Hindlimb muscle (tissue), 1 donor: ENCODE measurements at places on chromosomes 7 and 10. TPM values are rescaled to one million over a fixed set of nuclear protein-coding genes. Genes with fewer than 3 reads are reported as not detected.

- DNase-seq = peak; percentile 56
Observed at GRCh38 chr10:71708301-71708703, 11.3 kb downstream of the C10orf105 start.

DNA sequence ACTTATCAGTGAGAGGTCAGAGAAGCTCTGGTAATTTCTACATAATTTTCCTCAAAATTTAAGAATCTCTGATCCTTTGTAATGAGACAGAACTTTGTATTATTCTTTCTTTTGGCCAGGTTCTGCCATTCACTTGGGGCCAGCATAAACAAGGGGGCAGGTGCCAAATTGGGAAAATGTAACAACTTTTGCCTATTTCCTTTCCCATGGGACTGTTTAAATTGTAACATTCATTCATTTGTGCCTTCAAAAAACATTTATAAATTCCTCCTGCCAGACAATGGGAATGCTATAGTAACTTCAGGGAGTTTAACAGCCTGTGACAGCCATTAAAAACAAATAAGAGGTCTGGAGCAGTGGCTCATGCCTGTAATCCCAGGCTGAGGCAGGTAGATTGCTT lies 12.4 kb downstream of the DYNC1I1 start:
- DNase-seq = no peak

DNA sequence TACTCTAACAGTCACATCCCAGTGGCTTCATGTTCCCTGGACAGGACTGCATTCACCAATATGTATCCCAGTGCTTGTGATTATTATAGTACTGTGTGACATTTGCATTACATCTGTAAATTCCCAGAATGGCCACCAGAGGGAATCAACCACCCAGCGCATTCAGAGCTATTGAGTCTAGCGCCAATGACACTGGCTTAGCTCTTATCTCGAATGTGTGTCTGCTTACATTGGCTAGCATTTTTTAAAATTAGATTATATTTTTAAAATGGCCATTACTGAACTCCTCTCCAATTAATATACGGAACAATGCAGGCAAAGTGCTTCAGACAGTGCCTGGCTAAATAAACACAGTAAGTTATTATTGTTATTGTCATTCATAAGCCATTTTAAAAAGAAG lies 36.3 kb downstream of the TRIL start:
- DNase-seq = peak; percentile 56

- DNase-seq = no peak
Observed at GRCh38 chr10:50528206-50528605, 95.5 kb downstream of the SGMS1 start.

DNA sequence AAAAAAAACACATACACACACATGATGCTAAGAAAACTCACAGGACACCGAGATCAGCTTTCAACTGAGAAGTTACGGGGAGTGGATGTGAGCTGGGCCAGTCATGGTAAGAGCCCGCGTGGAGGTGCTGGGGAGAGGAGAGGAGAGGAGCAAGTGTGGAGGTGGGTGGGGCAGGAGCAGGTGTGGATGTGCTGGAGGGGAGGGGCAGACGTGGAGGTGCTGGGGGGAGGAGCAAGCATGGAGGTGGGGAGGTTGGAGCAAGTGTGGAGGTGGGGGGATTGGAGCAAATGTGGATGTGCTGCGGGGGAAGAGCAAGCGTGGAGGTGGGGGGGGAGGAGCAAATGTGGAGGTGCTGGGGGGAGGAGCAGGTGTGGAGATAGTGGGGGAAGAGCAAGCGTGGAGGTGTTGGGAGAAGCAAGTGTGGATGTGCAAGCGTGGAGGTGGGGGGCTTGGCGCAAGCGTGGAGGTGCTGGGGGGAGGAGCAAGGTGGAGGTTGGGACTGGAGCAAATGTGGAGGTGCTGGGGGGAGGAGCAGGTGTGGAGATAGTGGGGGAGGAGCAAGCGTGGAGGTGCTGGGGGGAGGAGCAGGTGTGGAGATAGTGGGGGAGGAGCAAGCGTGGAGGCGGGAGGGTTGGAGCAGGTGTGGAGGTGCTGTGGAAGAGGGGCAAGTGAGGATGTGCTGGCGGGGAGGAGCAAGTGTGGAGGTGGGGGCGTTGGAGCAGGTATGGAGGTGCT lies 24.5 kb upstream of the NCAPG2 start:
- DNase-seq = no peak

Gene C1GALT1
- polyA plus RNA-seq = 17.5 TPM

DNA sequence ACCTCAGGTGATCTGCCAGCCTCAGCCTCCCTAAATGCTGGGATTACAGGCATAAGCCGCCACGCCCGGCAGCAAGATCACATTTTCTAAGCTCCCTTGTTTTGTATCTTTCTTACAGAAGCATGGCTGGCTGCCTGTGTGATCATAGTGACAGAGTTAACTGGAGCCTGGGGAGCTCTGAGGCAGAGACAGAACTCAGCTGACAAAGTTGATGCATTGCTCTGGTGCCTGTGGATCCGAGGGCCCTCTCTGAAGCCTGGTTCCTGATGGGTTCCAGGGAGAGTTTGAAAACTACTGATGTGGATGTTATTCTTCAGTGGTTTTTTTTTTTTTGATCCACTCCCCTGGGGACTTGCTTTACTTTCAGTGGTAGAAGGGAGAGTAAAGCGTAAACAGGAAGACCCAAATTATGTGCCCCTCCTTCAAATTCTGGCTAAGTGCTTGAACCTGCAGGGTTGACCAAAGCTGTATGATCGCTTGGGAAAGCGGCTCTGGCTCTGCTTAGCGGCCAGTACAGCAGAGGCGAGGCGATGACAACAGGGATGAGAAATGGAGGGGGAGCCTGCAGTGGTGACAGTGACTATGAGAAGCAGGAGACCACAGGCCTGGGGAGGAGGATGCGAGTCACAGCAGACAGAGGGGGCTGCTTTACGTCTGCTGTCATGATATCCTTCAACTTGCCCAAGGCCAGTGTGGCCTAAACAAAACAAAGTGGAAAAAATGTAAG lies 6.8 kb upstream of the EFCAB10 start:
- no peak for DNase-seq

GRCh38 chr7:5758286-5758685 lies 23.2 kb downstream of the RNF216 start:
- no peak for DNase-seq

DNA sequence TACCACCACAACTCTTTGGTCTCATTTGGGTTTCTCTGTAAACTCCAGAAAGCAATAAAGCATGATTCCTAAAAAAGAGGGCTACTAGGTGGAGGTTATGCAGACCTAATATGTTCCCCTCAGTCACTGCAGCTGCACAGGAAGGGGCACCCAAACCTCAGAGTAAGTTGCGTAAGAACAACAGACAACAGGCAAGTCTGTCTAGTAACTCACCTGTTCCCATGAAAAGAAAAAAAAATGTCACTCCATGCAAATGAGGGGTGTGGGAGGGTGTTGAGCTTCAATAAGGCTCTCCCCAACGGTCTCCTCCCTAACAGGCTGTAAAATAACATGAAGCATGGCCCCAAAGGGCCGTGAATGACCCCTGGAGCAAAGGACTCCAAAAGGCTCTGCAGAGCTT lies 461.4 kb downstream of the KCNMA1 start:
- DNase-seq = no peak

- DNase-seq = no peak
Observed at GRCh38 chr7:134512271-134512670, 15.1 kb upstream of the AKR1B10 start.

GRCh38 chr10:129105266-129105665 lies 361.8 kb upstream of the MGMT start:
- no peak for DNase-seq

DNA sequence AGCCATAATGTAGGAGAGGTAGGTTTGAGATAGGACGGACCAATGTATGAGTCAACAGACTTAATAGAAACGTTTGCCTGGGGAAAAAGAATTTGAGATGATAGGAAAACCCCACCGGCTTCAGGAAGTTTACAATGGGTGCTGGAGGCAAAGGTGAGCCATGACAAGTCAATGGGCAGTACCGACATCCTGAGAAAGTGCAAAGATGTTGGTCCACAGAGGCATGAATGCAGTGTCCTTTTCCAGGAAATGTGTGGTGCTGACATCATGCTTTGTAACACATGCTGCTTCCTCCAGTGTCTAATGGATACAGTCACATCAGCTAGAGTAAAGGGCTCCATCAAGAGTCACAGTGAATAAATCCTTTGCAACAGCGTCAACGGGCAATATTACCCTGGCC lies 533.6 kb downstream of the INHBA start:
- no peak for DNase-seq

DNA sequence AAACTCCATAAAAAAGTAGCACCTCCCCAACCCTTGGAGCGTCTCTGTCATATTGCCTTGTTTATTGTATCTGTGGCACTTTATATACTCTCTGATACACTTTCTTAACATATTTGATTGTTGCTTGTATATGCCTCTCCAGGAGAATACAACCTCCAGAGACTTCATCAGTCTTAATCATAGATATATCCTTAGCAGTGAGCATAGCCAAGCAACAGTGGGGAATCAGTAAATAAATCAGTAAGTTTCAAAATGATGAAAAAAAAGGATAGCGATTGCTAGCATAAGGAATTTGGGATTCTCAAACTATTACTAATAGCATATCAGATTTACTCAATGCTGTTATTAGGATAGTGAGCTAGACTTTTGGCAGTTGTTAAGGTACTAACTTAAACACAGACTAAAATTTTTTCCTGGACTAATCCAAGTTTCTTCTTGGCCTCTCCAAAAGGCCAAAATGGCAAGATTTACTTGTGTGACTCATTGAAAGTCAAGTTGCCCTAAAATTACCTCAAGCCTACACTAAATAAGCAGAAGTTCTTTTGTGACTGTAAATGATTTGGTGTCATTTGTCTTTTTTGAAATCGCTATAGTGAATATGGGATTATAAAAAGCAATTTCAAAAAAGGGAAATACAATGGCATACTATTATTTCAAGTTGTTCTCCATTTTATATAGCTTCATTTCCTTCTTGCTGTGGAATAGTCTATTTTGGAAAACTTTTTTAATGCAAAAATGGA lies 177.9 kb downstream of the CHN2 start:
- no peak for DNase-seq

Gene PLCE1
- polyA plus RNA-seq = 53.4 TPM

- no peak for DNase-seq
Observed at GRCh38 chr10:62153191-62153590, 115.5 kb downstream of the RTKN2 start.

Gene MBL2
- polyA plus RNA-seq = not detected

DNA sequence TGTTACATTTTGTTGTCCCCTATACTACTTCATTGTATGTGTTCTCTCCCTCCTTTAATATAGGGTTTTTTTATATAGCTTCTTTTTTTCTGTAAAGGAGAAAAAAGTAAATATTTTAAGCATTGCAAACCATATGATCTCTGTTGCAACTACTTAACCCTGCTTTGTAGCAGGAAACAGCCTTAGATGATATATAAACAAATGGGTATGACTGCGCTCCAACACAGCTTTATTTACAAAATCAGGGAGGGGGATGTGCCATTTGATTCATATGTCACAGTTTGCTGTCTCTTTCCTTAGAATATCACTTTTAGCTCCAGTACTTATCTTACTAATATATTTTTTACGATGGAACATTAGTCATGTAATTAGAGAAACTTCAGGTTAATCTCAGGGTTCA lies 155.2 kb upstream of the GNAI1 start:
- DNase-seq = no peak

- no peak for DNase-seq
Observed at GRCh38 chr10:97764519-97764931, 7.3 kb downstream of the SFRP5 start.

DNA sequence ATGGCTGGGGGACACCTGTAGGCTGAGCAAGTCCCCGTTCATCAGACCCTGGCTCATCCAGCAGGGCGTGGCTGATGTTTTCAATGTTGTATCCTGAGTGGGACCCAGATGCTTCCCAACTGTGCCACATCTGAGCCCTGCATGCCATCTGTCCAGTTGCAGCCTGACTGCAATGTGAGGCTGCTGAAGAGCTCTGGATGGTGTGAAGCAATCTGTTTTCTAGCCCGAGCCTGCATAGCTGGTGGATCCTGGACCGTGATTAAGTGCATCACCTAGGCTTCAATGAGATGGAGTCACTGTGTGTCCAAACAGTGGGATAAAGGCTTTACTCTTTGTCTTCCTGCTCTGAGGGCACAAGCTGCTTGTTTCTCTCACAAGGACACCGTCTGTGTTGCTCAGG lies 99.8 kb downstream of the TCF7L2 start:
- DNase-seq = no peak

DNA sequence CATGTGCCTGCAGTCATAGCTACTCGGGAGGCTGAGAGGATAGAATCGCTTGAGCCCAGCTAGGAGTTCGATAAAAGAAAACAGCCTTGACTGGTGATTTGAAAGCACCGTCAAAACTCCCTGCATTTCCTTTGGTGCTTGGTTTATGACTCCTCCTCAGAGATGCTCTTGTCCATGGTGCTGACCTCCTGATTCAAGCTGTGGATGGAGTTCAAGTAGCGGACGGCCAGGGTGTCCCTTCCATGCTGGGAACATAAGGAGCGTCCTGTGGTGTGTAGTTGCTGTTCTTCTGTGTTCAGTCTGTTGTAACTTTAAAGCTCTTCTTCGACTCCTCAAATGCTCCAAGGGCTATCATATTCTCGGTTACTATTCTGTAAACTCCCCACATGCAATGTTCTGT lies 382.5 kb upstream of the KIAA1217 start:
- DNase-seq = peak; percentile 47

DNA sequence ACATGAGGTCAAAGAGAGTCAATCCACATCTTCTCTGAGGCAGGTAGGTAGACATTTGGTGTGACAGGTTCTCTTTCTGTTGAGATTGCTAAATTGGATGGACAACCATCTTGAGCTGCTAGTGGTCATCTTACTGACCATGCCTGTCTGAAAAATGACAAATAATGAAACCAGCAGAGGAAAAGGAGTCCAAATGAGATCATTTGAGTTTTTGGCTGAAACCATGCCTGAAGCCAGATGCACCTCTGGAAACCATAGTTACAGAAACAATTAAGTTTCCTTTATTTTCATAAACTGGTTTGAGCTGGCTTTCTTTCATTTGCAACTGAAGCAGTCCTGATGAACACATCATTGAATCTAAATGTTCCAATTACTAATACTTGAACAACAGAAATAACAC lies 100.6 kb downstream of the ZNF438 start:
- no peak for DNase-seq

- no peak for DNase-seq
Observed at GRCh38 chr10:33154590-33154989, 179.9 kb downstream of the NRP1 start.

DNA sequence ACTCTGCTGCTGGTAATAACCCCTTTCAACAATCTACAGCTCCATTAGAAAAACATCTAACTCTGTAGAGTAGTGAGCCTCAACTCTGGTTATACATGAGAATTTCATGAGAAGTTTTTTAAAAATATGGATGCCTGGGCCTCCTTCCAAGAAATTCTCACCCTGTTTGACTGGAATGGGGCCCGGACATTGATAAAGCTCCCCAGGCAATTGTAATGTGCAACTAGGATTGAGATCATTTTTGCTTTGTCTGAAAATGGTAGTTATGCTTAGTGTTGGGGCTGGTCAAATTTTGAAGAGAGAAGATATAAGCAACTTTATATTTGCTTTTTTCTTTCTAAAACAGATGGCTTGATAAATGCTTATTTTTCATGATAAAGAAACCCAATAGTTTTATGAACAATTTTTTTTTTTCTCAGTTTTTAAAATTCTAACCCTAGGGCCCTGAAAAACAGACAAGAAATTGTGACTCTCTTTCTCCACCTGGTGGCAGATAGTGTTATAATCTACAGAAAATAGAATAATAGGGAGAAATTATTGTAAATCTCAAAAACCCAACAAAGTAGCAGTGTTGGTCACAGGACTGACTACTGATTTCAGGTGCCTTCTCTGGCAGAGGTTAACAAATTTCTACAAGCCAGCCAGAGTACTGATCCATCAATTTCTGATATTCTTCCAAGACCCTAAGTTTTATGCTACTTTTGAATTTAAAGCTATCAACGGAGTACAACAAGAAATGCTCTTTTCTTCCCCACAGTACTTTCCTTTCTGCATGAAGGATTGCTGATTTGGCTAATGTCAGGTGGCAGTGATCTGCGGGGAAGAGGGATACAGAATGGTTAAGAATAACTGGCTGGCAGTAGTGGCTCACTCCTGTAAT lies 174.8 kb downstream of the DKK1 start:
- peak; percentile 34 for DNase-seq
